Activated naive CD8-positive, alpha-beta T cell treated with anti-CD3 and anti-CD28 coated beads for 36 hours (primary cell): ENCODE measurements at places on chromosomes 3 and 15. TPM values are rescaled to one million over a fixed set of nuclear protein-coding genes. Genes with fewer than 3 reads are reported as not detected.

GRCh38 chr3:13879102-13879945 lies 547 bp downstream of the WNT7A start:
- peak; percentile 40 for DNase-seq

CAMK1 gene
- total RNA-seq, result 25.7 TPM

DNA sequence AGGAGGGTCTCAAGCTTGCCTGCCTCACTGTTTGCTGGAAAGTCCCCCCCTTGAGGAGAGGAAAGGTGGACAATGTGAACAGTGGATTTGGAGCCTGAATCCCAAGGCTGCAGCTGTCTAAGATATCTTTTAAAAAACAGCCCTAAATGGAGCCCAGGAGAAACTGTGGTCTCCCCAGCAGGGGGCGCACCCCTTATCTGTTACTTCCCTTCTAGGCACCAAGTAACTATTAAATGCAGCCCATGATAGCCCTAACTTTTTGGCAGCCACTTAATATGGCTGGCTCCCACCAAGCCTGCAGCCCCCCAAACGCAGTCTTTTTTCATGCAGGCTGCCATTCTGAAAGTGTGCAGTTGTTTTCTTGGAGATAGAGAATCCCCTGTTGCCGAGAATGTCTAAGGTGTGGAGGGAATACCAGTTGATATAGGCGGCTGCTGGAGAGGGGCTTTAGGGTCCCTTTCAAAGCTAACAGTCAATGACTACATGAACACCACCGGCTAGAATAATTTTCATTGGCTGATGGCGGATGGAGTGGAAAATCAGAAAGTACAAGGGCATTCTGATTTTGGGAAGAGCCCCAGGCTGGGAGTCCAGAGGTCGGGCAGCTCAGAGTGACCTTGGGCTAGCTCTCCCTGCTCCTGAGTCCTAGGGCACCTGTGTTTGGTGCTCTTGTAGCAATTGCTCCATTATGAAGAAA lies 1.3 kb downstream of the RHCG start:
- peak; percentile 18 for DNase-seq

- DNase-seq, result no peak
Observed at GRCh38 chr15:38281031-38281430, 28.4 kb downstream of the SPRED1 start.

- DNase-seq, result no peak
Observed at GRCh38 chr3:191329654-191330529, at the start of gene UTS2B. UTS2B (minus strand) TSS chr3:191330526; CDS start chr3:191282189, 48,337 bp downstream.

- no peak for DNase-seq
Observed at GRCh38 chr15:100093211-100094126, 248.3 kb downstream of the ADAMTS17 start.

- no peak for DNase-seq
Observed at GRCh38 chr3:103085465-103085864, 650.6 kb downstream of the ZPLD1 start.

DNA sequence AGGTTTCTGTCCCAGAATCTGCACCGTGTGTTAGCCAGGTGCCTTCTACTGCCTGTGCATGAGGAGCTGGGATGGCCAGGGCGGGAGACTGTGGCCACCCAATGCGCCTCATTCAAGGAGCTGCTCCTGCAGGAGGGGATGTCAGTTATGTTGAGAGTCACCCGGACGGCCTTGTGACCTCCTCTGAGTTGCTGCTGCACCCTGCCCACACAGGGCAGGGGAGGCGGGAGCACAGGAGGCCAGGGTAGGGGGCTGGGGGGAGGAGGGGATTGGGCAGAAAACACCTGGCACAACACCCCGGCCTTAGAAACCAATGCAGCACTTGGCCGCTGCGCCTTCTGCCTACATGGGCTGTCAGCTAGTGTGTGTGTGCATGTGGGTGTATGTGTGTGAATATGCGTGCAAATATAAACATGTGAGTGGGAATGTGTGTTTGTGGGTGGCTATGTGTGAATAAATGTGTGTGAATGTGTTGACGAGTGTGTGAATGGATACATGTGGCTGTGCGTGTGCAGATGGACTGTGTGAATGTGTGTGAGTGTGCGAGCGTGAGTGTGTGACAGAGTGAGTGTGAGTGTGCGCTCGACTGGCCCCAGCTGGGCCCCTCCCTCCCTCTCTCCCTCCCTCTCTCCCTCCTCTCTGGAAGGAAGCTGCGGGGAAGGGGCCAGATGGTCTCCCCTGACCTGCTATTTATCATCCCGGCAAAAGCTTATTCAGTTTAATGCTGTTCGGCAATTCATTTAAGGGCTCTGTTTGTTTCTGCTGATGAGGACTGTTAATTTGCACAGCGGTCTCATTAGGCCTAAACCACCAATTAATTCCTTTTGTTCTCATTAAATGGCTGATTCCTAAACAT lies 106.9 kb downstream of the TLE3 start:
- no peak for DNase-seq

ZMYND10 gene
- 0.74 TPM for total RNA-seq

DNA sequence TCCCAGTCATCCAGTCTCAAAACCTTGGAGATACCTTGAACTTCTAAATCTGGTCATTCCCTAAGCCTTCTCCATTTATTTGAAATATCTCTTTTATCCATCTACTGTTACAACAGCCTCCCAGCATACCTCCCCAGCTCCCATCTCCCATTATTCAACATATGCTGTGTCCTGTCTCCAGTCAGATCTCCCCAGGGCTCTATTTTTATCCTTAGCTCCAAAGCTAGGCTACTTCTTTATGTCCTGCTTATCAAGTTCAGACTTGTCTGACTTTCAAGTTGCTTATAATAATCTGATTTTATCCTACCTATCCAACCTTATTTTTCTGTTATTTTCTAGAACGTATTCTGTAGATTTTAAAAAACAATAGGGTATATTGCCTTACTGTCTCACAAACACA lies 44.2 kb downstream of the IQGAP1 start:
- DNase-seq, result no peak

DNA sequence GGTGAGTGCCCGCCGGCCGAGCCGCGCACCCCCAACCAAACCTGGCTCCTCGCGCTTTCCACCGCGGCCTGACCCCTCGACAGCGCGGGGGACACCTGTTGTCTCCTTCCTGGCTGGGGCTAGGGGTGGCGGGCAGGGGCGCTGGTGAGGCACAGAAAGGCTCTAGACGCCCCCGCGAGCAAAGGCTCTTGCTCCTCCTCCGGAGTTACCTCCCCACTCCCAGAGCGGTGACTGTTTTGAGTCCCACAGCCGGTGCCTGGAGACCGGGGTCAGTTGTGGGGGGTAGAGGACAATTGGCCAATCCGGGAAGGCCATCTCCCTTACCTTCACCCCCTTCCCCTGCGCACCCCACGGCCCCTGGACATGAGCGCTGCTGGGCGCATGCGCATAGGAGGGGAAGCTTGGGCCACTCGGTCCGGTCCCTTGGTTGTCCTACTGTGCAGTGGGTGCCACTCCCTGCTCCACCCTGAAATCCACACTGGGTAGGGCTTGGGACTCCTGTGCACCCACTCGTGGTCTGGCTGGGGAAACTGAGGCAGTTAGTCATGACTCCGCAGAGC lies 554 bp downstream of the CHST13 start:
- DNase-seq, result peak; percentile 23

- no peak for DNase-seq
Observed at GRCh38 chr15:68098465-68098864, 44.4 kb downstream of the PIAS1 start.

- no peak for DNase-seq
Observed at GRCh38 chr3:134917631-134918030, 122.6 kb downstream of the EPHB1 start.

- no peak for DNase-seq
Observed at GRCh38 chr15:65396283-65396964, 18.6 kb upstream of the IGDCC3 start.

PPARG gene
- total RNA-seq, result 0.20 TPM

DNA sequence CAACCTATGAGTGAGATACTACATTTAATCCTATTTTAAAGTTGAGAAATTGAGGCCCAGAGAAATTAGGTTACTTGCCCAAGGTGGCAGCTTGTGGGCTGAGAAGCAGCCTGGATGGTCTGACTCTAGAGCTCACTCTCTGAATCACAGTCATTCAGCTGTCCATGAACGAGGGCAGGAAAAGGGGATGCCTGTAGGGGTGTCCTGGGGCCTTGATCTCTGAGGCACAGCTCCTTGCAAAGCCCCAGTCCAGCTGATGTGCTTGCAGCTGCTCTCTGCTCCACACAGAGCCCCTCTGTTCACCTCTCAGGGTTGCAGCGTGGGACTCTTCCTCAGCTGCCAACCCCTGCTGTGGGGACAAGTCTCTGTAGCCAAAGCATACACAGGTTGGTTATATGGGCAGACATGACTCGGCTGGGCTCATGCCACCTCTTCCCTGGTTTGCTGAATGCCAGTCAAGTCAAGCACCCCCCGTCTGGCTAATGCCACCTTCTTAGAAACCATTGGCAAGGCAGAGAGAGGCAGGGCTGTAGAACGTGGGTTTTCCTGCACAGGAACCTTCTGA lies 56.8 kb downstream of the GASK1A start:
- DNase-seq, result no peak

- no peak for DNase-seq
Observed at GRCh38 chr3:43913036-43913948, 222.6 kb downstream of the ABHD5 start.

GRCh38 chr3:57274845-57275244 lies 17.6 kb downstream of the ASB14 start:
- DNase-seq, result no peak

PLSCR5 gene
- total RNA-seq, result not detected

CPEB1 gene
- 1.1 TPM for total RNA-seq

STAB1 gene
- total RNA-seq, result 0.08 TPM

KCNAB1 gene
- not detected for total RNA-seq

DNA sequence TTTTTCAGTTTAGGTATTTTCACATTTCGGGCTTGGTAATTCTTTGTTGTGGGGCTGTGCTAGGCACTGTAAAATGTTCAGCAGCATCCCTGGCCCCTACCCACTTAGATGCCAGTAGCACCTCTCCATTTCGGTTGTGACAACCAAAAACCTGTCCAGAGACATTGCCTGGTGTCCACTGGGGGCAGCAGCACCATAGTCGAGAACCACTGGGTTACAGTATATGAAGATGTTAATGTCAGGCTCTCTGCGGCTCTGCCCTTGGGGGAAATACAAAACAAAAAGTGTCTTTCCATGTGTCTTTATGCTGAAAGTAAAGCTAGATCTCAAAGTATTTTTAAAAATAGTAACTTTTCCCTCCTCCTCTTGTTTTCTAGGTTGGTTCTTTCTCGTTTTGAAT lies 177.2 kb downstream of the ITPR1 start:
- no peak for DNase-seq

GRCh38 chr3:141656771-141657170 lies 81.3 kb upstream of the RNF7 start:
- DNase-seq, result no peak

IL17RE gene
- 1.8 TPM for total RNA-seq

GRCh38 chr15:79004336-79004735 lies 59.5 kb upstream of the CTSH start:
- DNase-seq, result peak; percentile 24

PLA2G4E gene
- total RNA-seq, result not detected

ABCC5 gene
- 13.1 TPM for total RNA-seq

- no peak for DNase-seq
Observed at GRCh38 chr3:156764751-156765150, 61.4 kb upstream of the LEKR1 start.

DNA sequence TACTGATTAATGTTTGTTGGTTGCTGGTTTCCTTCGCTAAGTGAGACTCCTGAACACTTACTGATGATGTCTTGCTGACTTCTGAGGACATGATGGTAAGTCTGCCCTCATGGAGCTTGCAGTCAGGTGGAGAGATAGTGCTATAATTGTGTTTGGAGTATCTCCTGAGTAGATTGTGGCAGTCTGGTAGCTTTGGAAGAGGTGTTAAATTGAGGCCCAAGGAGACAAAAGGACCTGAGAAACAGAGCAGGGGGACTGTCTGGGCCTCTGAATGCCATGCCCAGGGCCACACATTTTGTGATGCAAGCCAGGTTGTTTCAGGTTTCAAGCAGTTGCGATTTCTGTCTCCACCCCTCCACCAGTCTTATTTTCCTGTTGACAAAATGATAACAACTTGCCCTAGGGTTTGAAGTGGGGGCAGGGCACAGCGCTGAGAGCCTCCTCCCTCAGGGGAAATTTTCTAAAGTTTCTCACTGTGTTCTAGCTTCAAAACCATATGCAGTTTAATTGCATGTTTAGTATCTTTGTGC lies 16.7 kb downstream of the SMAD3 start:
- DNase-seq, result peak; percentile 37

WDR48 gene
- total RNA-seq, result 38.4 TPM

DNA sequence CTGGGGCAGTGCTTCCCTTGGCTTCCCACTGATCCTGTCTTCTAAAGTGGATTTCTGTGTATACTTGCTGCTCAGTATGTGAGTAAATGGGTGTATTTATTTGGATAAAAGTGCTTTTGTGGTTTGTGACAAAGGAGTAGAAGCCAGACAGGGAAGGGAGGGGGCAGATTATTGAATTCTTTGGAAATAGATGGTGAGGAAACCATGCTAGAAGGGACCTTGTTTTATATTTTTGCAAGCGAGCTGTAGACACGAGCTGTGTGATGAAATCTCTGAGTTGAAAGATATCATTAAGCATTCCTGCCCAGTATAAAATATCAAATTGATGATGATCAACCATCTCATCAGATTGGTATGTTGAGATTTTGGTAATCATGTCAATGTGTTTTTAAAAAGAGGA lies 68.9 kb downstream of the DUT start:
- DNase-seq, result no peak

DNA sequence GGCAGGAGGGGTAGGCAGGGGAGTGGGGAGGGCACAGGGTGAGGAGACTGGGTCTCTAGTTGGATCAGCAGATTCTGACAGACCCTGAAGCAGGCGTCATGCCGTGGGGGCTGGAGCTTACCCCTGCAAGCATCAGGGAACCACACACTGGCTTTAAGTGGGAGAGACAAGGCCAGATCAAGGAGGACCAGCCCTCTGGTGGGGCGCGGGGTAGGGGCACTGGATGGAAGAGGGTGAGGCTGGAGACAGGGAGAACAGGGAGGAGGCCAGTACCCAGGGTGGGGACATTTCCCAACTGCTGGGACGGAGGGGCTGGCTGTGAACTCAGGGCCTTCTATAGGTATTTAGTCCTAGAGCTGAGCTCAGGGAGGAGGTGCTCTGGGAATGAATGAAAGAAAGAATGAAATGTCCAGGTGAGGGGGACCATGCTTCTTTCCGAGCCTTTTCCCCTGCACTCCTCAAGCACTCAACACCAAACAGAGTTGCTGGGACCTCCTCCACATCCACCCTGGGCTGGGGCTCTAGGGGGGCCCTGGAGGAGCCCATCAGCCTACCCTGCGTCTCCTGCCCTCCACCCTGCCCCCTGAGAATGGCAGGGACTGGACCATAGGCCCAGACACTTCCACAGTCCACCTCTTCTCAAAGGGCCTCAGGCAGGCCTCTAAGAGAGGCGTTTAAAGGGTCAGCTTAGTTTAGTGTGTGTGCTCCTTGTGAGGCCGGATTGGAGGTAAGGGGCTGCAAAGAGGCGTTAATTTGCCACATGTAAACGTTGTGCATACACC lies 49.0 kb upstream of the FGD5 start:
- no peak for DNase-seq

DNA sequence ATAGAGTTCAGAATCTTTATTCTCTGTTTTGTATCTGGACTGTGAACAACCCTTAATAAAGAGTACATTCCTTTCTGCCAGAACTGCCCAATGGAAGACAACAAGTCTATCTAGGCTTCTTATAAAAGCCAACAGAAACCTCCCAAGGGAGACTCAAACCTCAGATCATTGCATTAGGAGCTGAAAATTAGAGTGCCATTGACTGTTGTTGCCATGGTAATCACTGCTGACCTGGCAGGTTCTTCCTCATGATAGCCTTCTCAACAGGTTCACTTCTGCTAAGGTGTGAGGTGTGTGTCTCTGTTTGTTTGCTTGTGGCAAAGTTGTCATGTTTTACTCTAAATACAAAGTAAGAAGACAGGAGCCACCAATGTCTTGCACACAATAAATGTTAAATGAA lies 79.2 kb downstream of the TMEM108 start:
- no peak for DNase-seq

GRCh38 chr3:12352253-12352652 lies 63.4 kb downstream of the PPARG start:
- DNase-seq, result no peak
